Breast epithelium (tissue), 4 donors: ENCODE measurements at places on chromosomes 2 and 18. TPM values are rescaled to one million over a fixed set of nuclear protein-coding genes. Genes with fewer than 3 reads are reported as not detected.

MALL gene
- 9.2 TPM for total RNA-seq

CRYGD gene
- not detected for total RNA-seq

SIX3 gene
- not detected for total RNA-seq

DNA sequence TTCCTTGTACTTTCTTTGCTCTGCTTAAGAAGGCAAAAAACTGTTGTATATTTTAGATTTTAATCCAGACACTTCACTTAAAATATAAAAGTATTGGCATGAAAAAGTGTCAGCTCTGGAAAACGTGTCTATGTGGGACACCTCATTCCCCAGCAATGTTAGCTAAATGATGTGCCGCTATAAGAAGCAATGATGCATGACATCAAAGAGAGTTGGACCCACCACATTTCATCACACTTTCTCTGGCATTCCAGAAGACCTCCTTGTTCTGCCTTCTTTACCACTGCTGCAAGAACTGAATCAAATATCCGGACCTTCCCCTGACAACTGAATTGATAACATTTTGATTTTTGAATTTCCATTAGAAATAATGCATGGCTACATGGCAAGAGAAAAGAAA lies 242.4 kb upstream of the TANK start:
- H3K27ac ChIP-seq = no peak overlapping the region
- no peaks in the 10 kb centered on the region for H3K27me3 ChIP-seq
- no peaks in the 10 kb centered on the region for H3K36me3 ChIP-seq
- no peak overlapping the region for H3K4me3 ChIP-seq
- DNase-seq = no peak

- no peaks in the 10 kb centered on the region for H3K36me3 ChIP-seq
- H3K27me3 ChIP-seq = no peaks in the 10 kb centered on the region
- no peaks in the 10 kb centered on the region for H3K4me1 ChIP-seq
- no peak overlapping the region for H3K27ac ChIP-seq
- no peak for DNase-seq
- no peak overlapping the region for H3K4me3 ChIP-seq
Measured at GRCh38 chr2:164655336-164655735, 34.1 kb upstream of the GRB14 start.
